ENCODE measurements at places on chromosomes 1 and 21.

- no peak for DNase-seq
Measured at GRCh38 chr1:27152004-27152828, 2.7 kb downstream of the SLC9A1 start.

DNA sequence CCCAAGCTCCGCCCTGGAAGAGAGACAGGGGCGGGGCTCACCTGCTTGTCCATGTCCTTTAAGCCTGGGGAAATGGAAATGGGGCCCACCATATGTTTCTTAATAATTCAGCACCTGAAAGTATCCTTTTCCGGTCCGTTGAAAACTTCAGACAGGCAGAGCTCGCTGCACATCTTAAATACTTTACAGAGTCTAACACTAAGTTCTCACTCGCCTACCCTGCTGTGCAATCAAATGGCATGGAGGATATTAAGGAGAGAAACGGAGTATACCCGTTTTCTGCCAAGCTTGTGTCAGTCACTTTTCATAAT is 467 bp upstream of the CC2D1B start:
- no peak for DNase-seq

GRCh38 chr1:230140221-230141020 is 73.4 kb downstream of the GALNT2 start:
- no peak for DNase-seq

- DNase-seq = no peak
Measured at GRCh38 chr21:22885079-22885478, 1886.9 kb downstream of the NCAM2 start.

- peak; percentile 64 for DNase-seq
Measured at GRCh38 chr1:177256153-177257075, 85.7 kb downstream of the BRINP2 start.

GRCh38 chr1:55140137-55140536 is 75.0 kb downstream of the USP24 start:
- no peak for DNase-seq

GRCh38 chr1:217088011-217088410 is 364.8 kb upstream of the ESRRG start:
- DNase-seq = no peak

DNA sequence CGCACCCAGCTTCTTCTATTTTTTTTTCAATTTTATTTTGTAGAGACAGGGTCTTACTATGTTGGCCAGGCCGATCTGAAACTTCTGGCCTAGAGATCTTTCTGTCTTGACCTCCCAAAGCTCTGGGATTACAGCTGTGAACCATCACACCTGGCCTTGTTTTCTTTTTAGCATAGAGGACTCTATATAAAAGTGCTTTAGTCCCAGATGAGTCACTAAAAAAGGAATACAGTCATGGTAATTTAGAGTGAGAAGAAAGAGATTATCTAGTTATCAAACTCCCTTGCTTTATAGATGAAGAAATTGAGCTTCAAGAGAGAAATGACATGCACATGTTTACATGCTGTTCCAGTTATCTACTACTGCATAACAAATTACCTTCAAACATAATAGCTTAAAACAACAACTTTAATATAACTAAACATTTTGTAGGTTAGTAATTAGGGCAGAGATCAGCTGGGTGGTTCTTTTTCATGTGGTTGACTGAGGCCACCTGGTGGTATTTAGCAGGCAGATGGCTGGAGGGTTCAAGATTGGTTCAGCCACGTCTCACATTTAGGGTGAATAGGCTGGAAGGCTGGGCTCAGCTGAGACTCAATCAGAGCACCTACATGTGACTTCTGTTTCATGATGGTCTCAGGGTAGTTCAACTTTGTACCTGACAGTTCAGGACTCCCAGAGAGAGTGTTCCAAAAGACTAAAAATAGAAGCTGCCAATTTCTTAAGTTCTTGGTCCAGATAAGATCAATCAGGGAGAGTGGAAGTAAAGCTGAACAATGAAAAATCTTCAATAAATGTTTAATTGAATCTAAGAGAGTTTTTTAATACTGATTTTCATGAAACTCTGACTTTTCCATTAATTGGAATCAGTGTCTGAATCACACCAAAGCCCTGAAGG is 16.9 kb upstream of the MTF2 start:
- peak; percentile 26 for DNase-seq

DNA sequence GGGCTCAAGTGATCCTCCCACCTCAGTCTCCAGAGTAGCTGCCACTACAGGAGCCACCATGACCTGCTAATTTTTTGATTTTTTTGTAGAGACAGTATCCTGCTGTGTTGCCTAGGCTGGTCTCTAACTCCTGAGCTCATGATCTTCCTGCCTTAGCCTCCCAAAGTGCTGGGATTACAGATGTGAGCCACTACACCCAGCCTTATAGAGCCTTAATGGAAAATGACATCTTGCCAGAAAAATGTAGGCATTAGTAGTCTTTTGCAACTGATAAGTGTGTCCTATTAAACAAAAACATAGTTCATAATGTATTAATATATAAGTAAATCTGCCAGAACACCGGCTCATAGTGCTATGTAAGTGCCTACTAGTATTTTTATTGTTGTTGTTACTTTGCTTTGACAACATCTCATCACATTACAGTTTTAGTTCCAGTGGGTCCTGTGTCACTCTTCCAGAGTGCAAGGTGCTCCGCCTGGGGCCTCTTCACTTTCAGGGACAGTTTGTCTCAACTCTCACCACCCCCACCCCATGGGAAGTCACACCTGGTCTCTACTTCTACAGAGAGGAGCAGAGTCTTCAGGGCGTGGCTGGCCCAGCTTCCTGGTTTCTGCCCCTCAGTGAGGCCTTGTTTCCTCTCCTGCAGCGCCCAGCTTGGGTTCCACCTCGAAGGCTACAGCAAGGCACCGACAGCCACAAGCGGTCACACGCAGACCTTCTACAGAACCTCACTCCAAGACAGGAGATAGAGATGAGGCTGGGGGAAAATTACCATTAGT is 30.1 kb downstream of the RHOU start:
- no peak for DNase-seq

DNA sequence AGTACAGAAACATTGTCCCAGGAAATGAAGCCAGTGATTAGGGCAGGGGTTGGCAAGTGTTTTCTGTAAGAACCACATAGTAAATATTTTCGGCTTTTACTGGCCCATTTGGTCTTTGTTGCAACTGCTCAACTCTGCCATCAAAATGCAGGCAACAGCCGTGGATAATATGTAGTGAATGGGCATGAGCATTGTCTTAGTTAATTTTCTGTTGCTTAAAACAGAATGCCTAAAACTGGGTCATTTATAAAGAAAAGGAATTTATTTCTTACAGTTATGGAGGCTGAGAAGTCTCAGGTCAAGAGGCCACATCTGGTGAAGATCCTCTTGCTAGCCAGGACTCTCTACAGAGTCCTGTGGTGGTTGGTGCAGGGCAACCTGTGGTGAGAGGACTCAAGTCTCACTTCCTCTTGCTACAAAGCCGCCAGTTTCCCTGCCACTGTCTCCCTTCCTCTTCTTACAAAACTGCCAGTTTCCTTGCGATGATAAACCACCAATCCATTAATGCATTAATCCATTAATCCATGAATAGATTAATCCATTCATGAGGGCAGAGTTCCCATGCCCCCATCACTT is 166.4 kb downstream of the PSMG1 start:
- no peak for DNase-seq

GRCh38 chr1:145879775-145880174 is 5.9 kb downstream of the ANKRD35 start:
- no peak for DNase-seq

- no peak for DNase-seq
Measured at GRCh38 chr1:231327617-231328016, 10.0 kb downstream of the EXOC8 start.

GRCh38 chr21:31283025-31283424 is 61.0 kb downstream of the TIAM1 start:
- no peak for DNase-seq

DNA sequence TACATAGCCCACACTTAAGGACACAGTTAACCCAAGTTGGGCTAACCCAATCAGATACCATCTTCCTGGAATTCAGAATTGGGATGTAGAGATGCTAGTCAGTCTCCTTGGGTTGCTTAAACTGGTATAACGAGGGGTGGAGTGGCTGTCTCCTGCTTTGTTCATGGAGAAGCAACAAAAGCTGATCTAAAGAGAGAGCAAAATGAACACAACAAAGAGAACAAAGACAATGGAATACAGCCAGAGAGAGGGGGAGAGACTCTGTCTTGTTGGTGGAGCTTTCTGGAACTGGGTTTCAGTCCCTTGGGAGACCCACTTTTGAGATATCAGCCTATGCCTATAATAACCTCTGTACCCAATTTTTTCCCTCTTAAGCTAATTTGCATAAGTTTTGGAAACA is 138.1 kb downstream of the ATG4C start:
- no peak for DNase-seq

DNA sequence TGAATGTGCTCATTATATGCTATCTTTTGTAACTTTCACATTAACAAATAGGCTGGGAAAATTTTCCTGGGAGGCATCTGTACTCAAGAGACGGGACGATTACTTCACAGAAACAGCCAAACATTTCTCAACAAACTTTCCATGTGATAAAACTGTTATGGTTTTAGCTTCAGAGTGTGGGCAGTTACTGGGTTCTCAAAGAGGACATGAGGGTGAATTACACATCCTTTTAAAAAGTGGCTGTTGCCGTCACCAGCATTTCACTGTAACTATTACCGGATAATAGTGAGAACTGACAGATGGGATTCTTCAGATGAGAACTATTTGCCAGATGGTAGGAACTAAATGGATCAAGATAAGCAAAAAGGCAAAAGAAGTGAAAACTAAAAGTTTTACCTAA is 109.1 kb downstream of the APP start:
- no peak for DNase-seq

DNA sequence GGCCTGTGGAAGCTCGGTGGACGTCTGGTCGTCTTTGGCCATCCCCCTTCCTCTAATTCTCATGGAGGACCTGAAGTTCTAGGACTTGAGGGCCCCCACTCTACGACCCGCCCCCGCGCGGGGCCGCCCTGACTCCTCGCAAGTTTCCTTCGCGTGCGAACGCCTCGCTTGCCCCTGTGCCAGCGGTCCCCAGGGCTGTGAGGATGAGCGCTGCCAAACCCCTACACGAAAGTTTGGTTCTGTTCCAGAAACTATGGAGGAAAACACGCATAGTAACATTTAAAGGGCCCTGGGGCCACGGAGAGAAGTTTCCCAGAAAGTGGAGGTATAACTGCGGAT is 304 bp upstream of the GNG12 start:
- no peak for DNase-seq

DNA sequence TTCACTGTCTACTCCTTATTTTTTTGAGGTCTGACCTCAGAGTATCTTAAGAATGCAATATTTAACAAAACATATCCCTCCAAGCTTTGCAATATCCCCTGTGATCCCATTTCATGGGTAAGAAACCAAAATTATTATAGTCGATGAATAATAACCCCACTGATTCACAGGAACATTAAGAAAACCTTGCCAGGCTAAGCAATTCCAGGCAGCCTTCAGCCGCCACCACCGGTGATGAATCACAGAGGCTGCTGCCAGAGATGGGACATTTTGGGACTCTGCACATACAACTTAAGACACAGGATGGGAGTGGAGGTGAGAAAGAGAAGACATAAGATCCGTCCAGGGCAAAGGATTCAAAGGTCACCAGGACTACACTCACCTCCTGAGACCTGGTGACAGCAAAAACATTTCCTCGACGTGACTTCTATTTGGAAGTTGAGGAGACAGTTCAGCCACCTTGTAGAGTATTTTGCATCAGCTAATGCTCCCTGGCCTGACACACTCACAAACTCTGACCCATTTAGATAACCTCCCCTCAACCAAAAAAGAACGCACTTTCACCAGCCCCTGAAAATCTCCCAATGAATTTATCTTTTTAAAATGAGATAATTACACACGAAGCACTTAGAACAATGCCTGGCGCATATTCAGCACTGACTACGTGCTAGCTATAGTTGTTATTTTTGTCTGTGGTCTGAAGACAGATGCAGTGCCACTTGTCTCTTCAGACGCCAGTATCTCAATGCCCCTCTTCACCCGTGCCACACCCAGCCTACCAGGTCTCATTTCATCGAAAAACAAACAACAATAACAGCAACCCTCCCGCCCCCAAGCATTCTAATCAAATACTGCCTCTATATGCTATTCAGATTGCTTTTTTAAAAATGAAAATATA is 17.8 kb upstream of the OVAAL start:
- DNase-seq = peak; percentile 38

- DNase-seq = no peak
Measured at GRCh38 chr1:63663301-63663700, 70.1 kb downstream of the PGM1 start.

DNA sequence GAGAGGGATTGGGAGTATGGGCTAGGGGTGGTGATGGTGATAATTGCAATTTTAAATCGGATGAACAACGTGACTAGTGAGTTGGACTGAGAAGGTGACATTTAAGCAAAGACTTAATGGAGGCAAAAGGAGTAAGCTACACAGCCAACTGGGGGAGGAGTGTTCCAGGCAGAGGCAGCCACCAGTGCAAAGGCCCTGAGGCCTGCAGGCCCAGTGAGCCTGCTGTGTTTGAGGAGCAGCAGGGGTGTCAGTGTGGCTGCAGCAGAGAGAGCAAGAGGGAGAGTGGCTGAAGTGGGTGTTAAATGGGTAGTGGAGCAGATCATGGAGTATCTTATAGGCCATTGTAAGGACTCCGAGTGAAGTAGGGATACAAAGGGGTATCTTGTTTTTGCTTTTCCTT is 18.8 kb downstream of the MYOG start:
- DNase-seq = no peak

DNA sequence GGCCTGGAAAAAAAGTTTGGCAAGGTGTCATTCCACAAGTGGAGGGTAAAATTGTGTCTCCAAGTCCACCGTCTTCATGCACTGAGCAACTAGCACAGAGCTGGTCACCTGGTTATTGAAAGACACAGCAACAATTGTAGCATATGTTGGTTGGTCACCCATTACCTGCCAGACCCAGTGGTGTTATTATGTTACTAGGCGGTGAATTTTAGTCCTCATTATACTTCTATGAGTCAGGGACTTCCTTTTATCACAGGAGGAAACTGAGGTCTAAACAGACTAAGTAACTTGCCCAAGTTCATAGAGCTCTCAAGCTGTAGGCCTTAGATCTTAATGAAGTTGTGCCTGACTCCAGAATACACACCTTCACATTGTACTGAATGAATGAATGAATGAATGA is 94.9 kb upstream of the VANGL1 start:
- DNase-seq = no peak

GRCh38 chr1:218693599-218693998 is 348.5 kb downstream of the TGFB2 start:
- DNase-seq = no peak

GRCh38 chr1:197683280-197683679 is 92.0 kb downstream of the DENND1B start:
- no peak for DNase-seq

DNA sequence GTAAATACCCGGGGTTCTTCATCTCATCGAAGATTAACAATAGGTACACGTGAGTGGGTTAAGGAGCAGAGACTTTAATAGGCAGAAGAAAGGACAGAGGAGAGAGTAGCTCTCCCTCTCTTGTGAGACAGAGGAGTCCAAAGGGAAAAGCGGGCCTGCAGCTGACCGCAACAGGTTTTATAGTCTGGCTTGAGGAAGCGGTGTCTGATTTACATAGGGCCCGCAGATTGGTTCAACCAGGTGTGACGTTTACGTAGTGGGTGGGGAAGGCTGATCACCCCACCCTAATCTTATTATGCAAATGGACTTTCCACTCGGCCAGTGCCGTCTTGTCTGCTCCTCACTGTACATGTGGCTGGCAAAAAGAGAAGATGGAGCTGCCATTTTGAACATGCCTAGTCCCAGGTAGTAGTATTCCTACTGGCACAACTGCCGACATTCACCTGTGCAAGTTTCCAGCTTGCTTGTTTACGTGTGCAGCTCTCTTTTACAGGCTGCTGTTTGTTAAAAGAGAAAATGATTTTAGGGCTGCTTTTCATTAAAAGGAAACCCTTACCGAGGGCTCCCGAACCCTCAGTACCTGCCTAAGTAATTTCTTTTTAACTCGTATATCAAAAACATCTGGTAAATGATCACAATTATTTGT is 10.6 kb downstream of the CDC14A start:
- DNase-seq = no peak
